ENCODE measurements at places on chromosomes 12 and 14. TPM values are rescaled to one million over a fixed set of nuclear protein-coding genes. Genes with fewer than 3 reads are reported as not detected.

DNA sequence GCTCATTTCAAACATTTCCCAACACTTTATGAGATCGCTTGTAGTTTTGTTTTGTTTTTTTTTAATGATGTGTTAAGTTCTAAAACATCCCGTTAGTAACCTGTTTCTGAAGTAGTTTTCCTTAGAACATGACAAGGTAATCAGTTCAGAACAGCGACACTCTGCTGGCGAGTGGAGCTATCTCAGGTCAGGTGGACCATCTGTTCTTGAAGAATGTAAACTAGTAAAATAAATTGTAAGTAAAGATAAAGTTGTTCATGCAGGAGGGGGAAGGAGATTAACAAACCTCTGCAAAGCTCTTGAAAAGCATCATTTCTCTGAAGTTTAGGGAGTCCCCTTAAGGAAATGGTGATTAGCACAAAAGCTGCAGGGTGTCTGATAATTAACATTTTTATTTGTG lies 71.9 kb upstream of the DACT1 start:
- no peaks in the 10 kb centered on the region for H3K36me3 ChIP-seq
- no peak overlapping the region for H3K4me3 ChIP-seq
- DNase-seq = no peak
- H3K27ac ChIP-seq = no peak overlapping the region
- H3K4me1 ChIP-seq = no peaks in the 10 kb centered on the region

DNA sequence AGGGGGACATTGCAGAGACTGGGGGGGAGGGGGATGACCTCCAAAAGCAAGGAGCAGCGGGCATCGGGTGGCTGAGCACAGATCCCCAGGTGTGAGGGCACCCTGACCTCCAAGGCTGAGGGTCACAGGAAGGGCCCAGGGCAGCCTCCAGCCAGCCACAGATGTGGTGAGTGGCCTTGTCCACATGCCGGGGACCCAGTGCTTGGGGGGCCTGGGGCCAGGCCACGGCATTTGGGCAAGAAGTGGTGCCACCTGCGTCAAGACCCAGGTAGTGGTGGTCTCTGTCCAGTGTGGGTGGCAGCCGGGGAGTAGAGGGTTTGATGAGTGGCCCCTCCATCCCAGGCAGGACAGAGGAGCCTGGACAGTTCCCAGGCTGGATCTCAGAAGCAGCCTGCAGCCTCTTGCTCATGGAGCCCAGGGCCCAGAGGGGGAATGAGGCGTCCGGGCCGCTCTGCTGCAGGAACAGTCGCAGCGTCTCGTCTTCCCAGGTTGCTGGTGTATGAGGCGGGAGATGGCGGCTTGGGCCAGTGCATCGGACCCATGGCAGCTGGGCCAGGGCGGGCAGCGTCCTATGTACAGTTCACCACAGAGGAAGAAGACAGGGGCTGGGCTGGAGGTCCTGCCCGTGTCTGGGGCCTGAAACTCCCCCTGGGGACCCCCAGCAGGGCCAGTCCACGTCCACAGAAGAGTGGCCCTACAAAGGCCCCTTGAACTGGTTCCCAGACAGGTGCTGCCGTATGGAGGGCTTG lies 33.5 kb downstream of the CCNK start:
- H3K4me3 ChIP-seq = no peak overlapping the region
- no peak for DNase-seq
- H3K4me1 ChIP-seq = peaks cover 6% of the 10 kb centered on the region
- peaks cover 2% of the 10 kb centered on the region for H3K36me3 ChIP-seq
- peak overlapping the region; percentile 48 for H3K27ac ChIP-seq

The LRRC23 gene
- total RNA-seq = 8.6 TPM

- DNase-seq = peak; percentile 87
- H3K4me1 ChIP-seq = peaks cover 6% of the 10 kb centered on the region
- H3K4me3 ChIP-seq = peak overlapping the region; percentile 45
- no peaks in the 10 kb centered on the region for H3K36me3 ChIP-seq
Measured at GRCh38 chr14:89013098-89013504, 188.7 kb downstream of the TTC8 start.

The KIF26A gene
- 5.5 TPM for total RNA-seq

- H3K27ac ChIP-seq = no peak overlapping the region
- H3K36me3 ChIP-seq = no peaks in the 10 kb centered on the region
- H3K4me1 ChIP-seq = no peaks in the 10 kb centered on the region
- no peak overlapping the region for H3K4me3 ChIP-seq
- DNase-seq = no peak
- H3K27me3 ChIP-seq = no peaks in the 10 kb centered on the region
Measured at GRCh38 chr14:100299238-100299560, 7.0 kb downstream of the SLC25A29 start.
